RPMI8226 (cell line): ENCODE measurements at places on chromosomes 1 and 21.

GRCh38 chr21:46078978-46079351 lies 18.9 kb upstream of the COL6A2 start:
- DNase-seq: no peak

DNA sequence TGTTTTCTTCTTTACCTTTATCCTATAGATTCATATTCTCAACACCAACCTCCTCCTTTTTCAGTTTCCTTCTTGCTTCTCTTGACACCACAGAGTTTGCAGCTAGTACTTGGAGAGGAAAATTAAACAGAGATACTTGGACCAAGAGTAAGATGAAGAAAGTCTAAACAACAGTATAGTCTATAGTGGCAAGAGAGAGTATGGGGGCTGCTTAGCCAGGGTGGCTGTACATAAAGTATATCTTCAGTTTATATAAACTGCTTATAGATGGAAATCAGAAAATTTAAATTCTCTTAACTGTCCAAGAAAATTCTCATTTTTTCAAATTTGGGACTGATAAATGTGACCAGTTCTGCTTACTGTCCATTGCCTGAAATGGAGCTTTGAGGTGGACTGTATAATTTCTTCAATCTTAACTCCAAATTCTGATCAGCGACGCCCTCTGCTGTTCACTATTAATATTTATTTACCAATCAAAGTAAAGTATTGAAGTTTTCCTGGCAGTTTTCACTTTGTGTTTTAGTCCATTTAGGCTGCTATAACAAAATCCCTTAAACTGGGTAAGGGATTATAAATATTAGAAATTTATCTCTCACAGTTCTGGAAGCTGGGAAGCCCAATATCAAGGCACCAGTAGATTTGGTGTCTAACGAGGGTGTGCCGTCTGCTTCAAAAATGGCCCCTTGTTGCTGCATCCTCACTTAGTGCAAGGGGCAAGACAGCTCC lies 14.8 kb upstream of the METTL18 start:
- peak; percentile 48 for DNase-seq

GRCh38 chr1:234645964-234646363 lies 36.0 kb upstream of the IRF2BP2 start:
- DNase-seq: no peak

DNA sequence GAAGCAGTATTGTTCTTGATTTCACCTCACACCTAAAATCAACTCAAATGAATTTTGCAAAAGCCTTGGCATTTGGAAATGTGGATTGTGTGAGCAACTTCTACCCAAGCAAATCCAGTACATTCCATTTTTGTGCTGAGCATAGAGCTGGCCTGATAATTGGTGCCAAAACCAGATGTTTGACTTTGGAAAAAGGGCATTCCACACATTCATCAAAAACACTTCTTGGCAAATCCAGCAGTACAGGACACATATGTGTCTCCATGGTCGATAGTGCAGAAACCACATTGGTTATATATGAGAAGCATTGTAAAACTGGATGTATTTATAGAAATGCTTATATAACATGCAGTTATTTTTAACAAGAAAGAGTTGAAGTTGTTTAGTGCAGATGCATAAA lies 210.4 kb downstream of the KCNK2 start:
- DNase-seq: no peak

- peak; percentile 22 for DNase-seq
Observed at GRCh38 chr1:174157157-174157806, 2.0 kb upstream of the RABGAP1L start.

DNA sequence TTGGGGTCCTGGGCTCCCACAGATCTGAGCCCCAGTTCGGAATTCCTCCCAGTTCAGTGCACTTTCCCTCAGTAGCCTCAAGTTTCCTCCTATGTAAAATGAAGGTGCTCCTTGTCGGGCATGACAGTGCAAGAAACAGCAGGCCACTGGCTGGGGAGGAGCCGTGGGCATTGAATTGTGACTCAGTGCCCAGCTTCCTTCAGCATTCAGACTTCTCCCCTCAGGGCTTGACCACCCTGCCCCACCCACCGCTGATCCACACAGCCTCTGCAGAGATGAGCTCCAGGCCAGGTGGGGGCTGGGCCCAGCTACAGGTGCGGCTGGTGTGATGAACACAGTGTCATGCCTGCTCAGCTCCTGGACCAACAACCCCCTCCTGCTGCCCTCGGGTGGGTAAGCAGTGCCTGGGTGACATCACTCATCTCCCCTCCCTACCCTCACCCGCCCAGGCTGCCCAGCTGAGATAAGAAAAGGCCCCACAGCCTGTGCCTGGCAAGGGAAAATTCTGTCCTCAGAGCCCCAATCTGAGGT lies 4.9 kb downstream of the MOB3C start:
- no peak for DNase-seq

DNA sequence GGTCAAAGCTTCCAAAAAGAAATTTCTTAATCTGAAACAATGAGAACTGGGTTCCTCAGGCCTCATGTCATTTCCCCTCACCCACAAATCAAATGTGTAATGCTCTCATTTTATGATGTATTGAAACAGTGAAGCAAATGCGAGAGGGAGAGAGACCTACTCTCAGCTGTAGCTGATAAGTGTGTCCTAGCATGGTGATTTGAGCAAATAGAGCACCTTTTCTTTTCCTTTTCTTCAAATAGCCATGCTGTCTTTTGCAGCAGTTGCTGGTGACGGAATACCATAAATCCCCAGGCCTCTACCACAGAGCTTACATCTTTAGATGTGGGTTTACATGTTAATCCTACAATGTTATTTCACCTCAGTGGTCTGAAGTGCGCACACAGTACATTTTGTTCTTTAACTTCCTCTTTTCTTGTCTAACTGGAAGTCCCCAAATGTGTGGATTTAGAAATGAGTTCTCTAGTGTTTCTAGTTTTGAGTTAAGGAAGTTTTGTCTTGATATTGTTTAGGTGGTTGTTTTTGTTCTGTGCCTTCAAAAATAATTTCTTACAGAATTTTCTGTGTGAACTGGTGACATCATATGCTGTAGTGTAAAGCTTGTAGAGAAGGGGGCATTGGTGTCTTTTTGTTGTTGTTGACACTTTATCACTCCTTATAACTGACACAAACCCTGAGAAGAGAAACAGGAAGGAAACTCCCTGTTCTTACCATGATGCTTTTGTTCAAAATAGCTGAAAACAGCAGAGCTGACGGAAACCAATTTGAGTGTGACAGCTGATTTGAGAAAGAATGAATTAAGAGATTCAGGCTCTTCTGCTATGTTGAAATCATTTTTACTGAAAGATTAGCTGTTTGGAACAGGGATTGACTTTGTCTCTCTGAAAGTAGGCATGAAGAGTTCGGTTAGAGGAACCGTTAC lies 12.2 kb downstream of the SMAP2 start:
- DNase-seq: peak; percentile 83

- DNase-seq: no peak
Observed at GRCh38 chr1:172559572-172560210, 26.7 kb downstream of the SUCO start.

DNA sequence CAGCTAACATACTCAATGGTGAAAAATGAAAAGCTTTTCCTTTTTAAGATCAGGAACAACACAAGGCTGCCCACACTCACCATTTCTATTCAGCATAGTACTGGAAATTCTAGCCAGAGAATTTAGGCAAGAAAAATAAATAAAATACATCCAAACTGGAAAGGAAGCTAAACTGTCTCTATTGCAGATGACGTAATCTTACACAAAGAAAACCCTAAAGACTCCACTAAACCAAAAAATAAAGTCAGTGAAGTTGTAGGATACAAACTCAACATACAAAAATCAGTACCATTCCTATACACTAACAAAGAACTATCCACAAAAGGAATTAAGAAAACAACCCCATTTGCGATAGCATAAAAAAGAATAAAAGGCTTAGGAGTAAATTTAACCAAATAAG lies 181.2 kb downstream of the BRINP3 start:
- DNase-seq: no peak

DNA sequence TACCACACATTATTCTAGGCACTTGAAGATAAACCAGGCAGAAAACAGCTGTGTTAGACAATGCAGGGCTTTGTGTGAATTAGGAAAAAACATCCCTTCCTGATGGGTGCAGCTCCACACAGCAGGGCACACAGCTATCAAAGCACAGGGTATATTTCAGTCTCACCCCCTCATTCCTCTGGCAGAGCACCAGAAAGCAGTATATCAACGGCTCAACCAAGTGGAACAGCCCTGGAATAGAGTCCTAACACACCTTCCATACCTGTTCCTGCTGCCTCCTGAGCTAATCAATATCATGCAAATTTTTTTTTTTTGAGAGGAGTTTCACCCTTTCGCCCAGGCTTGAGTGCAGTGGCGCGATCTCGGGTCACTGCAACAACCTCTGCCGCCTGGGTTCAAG lies 32.1 kb downstream of the LYST start:
- DNase-seq: no peak

- no peak for DNase-seq
Observed at GRCh38 chr1:106223213-106223612, 833.3 kb upstream of the PRMT6 start.
